Activated CD4-positive, alpha-beta T cell treated with anti-CD3 and anti-CD28 coated beads for 4 hours (primary cell): ENCODE measurements at places on chromosomes 5 and 9.

DNA sequence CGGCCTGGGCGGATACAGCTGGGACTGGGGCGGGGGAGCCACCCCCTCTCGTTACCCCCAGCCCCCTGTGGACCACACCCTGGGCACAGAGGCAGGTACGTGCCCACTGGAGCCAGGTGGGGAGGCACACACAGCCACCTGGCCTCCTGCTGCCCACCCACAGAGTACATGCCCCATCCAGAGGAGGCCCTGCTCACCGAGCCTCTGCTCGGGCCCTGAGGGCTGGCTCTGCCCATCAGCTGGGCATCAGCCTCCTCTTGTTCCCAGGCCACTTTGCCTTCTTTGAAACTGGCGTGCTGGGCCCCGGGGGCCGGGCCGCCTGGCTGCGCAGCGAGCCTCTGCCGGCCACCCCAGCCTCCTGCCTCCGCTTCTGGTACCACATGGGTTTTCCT is 6.3 kb downstream of the MAMDC4 start:
- DNase-seq = no peak

DNA sequence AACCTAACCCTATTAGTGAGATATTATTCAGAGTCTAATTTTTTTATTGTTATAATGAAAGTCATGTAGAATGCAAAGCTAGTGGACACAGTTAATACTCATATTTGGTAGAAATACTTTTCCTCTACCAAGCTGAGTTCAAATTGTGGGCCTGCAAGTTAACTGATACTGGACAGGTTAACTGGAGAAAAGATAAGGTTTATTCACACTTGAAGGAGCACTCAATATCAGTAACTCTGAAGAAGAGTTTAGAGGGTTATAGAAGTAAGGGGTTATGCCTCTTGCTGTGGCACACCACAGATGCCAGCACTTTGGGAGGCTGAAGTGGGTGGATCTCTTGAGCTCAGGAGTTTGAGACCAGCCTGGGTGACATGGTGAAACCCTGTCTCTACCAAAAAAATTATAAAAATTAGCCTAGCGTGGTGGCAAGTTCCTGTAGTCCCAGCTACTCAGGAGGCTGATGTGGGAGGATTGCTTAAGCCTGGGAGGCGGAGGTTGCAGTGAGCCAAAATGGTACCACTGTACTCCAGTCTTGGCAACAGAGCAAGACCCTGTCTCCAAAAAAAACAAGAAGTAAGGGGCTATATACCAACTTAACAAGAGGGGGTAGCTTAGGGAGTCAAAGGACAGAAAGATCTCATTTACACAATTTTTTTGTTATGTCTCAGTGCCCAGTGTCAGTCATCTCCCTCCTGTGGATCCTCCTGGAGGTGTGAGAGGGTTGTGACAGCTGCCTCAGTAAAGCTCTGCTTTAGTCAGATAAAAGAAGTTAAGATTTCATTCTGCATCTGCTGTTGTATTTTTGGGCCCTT is 121.2 kb upstream of the GRHPR start:
- DNase-seq = no peak

DNA sequence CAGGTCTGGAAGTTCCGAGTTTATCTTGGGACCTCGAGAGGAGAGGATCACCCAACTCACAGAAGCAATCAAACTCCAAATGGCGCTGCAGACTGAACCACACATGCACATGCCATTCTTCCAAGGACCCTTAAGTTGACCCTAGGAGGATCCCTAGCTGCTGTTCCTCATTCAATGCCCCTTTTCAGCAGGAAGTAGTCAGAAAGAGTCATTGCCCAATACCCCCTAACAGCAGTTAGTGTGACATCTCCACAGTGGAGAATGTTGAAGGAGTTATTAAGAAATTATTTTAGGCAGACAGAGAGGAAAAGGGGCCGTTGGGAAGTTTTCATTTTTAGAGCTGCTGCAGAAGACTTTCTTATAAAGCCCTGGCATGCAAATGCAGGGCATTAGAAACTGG is 229.9 kb upstream of the DAB2 start:
- DNase-seq = no peak

- DNase-seq = no peak
These were observed 14.9 kb downstream of the ZNF474 start for GRCh38 chr5:122144236-122144635.

GRCh38 chr5:24804221-24804681 is 159.5 kb upstream of the CDH10 start:
- DNase-seq = no peak

DNA sequence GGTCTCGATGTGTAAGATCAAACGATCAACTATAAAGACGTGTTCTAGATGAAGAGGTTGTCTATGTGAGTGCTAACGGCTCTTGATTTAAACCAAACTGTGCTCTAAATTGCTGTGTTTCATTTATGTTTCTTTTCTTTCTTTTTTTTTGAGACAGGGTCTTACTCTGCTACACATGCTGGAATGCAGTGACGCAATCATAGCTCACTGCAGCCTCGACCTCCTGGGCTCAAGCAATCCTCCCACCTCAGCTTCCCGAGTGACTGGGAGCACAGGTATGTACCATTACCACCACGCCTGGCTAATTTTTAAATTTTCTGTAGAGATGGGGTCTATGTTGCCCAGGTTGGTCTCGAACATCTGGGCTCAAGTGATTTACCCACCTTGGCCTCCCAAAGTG is 24.0 kb upstream of the RNF130 start:
- no peak for DNase-seq

- DNase-seq = no peak
These were observed 447 bp downstream of the CRAT start for GRCh38 chr9:129109952-129110739.

- DNase-seq = no peak
These were observed 434.4 kb upstream of the ACTBL2 start for GRCh38 chr5:57917004-57917403.

- no peak for DNase-seq
These were observed 81.0 kb upstream of the SLC25A51 start for GRCh38 chr9:37984672-37985611.

GRCh38 chr5:133655966-133656365 is 43.6 kb upstream of the FSTL4 start:
- DNase-seq = no peak

DNA sequence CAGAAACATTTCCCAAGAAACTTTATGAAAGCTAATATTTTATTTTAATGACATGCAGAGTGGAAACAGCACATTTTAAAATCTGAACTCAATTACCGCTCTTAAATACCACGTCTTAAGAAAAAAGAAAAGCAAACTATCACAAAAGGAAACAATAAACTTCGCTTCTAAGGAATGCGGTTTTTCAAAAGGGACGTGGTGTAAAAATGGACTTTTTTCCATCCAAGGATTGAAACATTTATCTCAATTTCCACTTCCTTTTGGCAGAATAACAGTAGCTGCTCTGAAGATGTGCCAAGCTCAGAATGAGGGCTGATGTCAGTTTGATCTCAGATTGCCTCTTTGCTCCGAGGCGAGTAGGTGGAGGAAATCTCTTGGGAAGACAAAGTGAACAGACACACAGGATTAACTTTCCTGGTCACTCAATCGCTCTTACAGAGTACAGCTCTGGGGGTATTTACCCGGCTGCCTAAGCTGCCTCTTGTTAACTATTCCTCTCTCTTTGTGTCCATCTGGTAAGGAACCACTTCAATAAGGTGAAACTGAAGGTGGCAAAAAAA is 158.5 kb downstream of the TRPM6 start:
- no peak for DNase-seq

GRCh38 chr9:74220327-74220726 is 276.8 kb upstream of the RORB start:
- DNase-seq = no peak
